ENCODE measurements at places on chromosomes 1 and 21. TPM values are rescaled to one million over a fixed set of nuclear protein-coding genes. Genes with fewer than 3 reads are reported as not detected.

DNA sequence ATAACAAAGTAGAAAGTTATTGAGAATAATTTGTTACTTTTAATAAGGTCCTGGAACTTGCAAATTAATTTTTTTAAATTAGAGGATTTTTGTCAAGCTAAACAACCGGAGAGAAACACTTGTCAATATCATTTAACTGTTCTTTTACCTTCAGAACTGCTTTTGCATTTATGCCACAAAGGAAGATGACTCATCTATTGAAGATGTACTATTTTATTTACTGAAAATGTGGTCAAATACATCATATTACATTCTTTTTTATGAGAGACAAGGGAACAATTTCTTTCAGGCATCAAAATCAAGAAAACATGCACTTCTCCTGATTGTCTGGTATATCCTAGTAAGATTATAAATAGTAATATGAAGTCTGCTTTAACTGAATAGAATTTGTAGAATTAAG is 558.2 kb upstream of the PRMT6 start:
- no peak for DNase-seq

The SLC9C2 gene
- total RNA-seq: not detected

- DNase-seq: no peak
These were observed 167.2 kb downstream of the CYYR1 start for GRCh38 chr21:26405735-26406361.

DNA sequence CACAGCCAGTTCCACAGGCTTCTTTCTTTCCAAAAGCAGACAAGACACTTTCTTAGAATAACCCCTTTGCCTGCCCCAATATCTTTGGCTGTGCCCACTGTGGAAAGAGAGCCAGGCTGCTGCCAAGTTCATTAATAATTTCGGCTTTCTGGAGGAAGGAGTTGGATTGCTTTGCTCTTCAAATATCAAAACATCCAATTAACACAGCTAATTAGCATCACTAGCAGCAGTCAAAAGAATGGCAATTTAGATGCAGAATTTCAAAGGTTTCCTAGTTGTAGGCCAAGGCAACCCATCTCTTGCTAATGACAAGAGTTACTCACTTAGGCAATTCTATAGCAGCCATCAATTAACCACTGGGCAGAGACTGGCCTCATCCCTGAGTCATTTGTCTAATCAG is 91.0 kb upstream of the SPATA6 start:
- no peak for DNase-seq

The TEX50 gene
- total RNA-seq: not detected

DNA sequence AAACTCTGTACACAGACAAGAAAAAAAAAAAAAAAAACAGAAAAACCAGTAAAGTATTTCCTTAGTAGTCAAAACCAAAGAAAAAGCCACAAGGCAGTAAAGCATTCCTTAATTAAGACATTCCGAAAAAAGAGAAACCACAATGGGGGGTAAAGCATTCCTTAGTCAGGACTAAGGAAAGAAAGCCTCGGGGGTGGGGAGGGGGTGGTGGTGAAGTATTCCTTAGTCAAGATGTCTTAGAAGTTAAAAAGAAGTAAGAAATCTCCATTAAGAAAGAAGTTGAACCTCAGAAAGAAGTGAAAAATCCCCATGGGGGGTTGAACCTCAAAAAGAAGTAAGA is 28.2 kb upstream of the FMO1 start:
- no peak for DNase-seq

GRCh38 chr1:203526572-203526971 is 32.6 kb downstream of the OPTC start:
- no peak for DNase-seq

The NBPF26 gene
- 38.2 TPM for total RNA-seq

DNA sequence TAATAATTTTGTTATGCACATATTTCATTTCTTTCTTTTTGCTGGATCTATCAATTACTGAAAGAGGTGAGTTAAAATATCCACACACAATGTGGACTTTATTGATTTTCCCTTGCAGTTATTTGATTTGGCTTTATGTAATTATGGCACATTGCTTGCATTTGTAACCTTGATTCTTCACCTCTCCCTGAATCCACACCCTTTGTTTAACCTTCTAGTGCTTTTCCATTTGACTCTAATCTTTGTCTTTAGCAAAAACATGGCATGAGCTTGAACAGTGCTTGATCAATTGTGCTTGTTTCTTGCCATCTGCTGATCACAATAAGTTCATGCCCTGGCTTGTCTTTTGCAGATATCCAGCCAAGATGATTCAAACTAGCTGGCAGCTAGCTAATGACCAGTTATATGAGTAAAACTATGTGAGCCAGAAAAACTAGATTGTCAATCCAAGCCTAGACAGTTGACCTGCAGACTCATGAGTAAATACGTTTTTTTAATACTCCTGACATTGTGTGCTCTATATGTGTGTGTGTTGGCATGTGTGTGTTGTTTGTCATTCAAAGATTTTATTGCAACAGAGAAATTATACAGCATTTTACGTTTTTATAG is 899.2 kb downstream of the NCAM2 start:
- DNase-seq: no peak

DNA sequence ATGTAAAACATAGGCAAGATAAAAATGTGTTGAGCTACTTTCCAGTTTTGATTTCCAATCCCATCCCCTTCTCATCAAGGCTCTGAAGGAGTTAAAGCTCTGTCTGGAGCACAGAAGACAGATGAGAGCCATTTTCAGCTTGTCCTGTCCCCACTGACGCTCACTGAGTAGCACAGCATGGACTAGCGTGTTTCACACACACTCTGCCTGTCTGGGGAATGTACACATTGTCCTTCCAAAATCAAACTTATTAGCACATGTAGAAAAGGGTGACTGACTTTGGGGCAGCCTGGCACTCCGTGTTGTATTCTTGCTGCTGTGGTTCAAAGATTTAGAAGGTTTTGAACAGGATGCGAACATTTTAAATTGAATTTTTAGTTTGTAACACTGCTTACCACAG is 139.2 kb downstream of the NEK7 start:
- DNase-seq: no peak

DNA sequence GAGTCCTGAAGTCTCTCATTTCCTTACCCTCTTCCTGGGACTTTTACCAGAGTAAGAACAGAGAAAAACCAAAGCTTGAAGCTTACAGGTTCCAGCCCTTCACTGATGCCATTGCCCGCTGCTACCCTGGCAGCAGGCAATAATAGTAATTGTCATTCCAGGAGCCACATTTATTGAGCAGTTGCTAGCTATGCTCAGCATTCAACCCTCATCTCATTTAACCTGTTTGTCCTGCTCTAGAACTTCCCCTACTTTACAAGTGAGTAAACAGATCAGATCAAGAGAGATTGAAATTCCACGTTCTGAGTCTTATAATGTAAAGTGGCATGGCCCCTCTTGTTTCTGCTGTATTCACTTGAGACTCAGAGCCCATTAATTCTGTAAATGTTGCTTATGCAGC is 80.4 kb downstream of the ATP1A1 start:
- DNase-seq: no peak

The SPRR2F gene
- not detected for total RNA-seq

- DNase-seq: no peak
These were observed 2.1 kb downstream of the MPL start for GRCh38 chr1:43339584-43340232.

DNA sequence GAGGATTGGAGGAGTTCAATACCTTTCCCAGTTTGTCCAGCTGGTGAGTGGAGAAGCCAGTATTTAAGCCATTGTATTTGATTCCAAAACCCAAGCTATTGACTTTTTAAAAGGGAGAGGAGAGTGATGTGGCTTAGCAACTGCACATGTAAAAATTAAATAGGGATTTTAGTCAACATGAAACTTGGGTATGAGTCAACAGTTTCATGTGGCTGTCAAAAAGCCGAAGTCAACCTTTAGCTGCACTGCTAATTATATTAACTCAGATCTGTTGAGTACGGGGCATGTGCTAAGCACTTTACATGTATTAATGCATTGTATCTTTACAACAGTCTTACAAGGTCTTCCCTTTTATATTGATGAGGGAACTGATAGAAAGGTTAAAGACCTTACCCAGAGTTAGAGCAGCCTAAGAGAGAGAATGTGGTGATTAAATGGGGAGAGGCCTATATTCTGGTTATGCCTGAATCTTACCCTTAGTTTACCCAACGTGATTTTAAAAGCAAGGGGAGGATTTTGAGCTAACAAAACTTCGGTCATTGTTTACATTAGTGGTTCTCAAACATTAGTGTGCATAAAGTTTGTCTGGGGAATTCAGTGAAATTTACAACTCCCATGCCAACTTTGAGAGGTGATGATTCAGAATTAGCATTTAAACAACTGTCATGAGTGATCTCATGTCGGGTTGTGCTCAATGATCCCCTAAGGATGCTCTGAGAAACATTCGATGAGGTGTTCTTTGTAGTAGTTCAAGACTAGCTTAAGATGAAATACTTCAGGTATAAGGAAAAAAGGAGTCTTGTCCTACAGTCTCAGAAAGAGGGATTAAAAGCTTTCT is 6.9 kb upstream of the SLC35F3 start:
- DNase-seq: no peak

The H3-3A gene
- 447 TPM for total RNA-seq

The KLF17 gene
- not detected for total RNA-seq

GRCh38 chr1:39149509-39149908 is 55.0 kb upstream of the MACF1 start:
- DNase-seq: no peak

The VHLL gene
- total RNA-seq: not detected

DNA sequence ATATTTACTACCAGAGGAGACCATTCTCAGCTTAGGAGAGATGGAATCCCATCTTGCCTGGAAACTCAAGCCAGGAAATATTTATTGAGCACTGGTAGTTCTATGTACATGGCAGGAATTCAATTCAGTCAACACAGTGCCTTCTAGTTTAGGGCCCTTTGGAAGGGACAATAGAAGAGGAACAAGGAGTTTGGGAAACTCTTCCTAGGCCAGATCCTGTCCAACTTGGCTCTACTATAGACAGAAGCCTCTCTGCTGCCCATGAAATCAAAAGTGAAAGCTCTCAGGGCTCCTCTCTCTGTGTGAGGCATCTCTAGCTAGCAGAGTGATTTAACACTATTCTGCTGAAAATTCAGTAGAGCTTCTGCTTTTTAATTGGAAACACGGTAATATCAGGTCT is 244.6 kb upstream of the MAP1LC3C start:
- DNase-seq: no peak

Measured in CD8-positive, alpha-beta T cell (primary cell).